ENCODE measurements at places on chromosomes 16 and 17.

DNA sequence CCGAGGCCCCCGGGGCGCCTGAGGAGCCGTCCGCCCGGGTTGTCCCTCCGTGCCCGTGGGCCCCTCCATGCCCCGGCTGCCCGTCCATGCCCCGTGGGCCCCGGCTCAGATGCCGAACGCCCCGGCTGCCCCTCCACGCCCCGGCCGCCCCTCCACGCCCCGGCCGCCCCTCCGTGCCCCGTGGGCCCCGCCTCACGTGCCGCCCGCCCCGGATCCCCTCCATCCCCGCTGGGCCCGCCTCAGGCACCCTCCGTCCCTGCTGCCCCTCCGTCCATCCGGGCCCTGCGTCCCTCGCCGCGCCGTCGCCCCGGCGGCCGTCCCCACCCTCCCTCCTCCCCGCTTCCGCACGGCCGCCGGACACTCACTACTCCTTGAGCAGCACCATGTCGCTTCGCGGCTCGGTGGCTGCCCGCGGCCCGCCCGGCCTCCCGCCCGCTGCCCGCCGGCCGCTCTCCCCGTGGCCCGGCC lies 382 bp downstream of the PITPNA start:
- DNase-seq: no peak

DNA sequence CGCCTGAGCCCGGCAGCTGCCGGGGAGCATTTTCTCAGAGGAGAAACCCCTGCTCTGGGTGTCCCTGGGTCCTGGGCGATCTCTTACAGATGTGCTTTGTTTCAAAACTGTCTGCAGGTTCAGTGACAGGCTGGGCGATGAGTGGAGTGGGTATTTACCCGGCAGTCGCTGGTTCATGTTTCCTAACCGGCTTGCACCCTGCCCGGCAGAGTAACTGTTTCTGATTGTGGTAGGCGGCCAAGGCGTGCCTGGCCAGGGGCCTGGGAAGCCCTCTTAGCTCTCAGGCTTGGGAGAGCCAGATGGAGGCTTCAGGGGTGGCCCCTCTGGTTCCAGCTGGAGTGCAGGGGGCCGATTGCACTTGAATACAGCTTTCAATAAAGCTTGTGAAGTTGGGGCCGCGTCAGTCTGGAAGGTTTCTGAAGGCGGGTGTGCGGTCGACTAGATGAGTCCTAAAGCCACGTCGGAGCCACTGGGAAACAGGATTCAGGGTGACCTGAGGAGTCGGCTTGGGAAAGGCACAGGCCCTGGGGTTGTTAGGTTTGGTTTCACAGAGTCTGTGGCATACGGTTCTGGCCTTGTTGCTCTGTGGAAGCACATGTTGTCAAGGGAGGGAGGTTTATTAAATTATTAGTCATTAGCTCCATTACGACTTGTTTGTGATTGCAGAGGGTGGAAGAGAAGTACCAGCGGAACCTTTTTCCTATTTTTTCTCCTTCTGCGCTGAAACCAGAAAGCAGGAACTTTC lies 1.4 kb downstream of the BAIAP2 start:
- DNase-seq: no peak

GRCh38 chr17:55442953-55443683 lies 21.5 kb upstream of the MMD start:
- DNase-seq: no peak

GRCh38 chr16:56610017-56610608 lies 1.7 kb downstream of the MT2A start:
- no peak for DNase-seq

GRCh38 chr16:6725634-6726331 lies 606.9 kb upstream of the RBFOX1 start:
- DNase-seq: no peak

DNA sequence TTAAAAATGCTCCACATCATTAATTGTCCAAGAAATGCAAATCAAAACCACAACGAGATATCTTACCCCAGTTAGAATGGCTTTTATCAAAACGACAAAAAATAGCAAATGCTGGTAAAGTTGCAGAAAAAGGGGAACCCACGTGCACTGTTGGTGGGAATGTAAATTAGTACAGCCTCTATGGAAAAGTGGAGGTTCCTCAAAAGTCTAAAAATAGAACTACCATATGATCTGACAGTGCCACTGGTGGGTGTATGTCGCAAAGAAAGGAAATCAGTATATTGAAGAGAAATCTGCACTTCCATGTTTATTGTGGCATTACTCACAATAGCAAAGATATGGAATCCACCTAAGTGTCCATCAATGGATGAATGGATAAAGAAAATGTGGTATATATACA lies 38.2 kb upstream of the ZFHX3 start:
- DNase-seq: no peak

DNA sequence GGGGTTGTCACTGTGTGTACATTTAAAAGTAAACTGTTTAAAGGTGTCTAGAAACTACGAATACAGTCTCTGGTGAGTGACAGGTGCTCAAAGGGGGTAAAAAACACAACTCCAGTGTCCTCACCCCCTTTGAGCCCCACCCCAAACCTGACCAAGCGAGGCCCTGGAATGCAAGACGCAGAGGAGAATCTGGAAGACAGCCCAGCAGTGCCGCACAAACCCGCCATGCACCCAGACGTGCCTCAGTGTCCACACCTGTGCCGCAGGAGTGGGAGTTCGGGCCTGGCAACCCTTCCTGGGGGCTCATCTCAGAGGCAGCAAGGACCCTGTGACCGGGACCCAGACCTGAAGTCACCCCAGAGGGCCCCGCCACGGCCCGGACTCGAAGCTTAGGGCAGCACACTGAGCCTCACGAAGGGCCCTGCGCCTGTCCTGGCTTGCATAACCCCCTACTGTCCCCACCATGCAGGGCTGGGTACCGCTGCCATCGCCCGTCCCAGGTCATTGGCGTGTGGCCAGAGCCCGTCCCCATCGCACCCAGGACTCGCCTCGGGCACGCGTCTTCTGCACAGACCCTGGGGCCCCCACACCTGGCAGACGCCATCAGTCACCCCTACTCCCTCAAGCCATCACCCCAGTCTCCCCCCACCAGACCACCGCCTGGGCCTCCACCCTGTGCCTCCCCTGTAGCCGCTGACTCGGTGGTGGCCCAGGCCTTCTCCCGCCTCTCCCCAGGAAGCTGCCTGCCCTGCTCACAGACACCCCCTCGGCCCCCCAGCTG lies 33.0 kb upstream of the ZC3H18 start:
- DNase-seq: no peak

DNA sequence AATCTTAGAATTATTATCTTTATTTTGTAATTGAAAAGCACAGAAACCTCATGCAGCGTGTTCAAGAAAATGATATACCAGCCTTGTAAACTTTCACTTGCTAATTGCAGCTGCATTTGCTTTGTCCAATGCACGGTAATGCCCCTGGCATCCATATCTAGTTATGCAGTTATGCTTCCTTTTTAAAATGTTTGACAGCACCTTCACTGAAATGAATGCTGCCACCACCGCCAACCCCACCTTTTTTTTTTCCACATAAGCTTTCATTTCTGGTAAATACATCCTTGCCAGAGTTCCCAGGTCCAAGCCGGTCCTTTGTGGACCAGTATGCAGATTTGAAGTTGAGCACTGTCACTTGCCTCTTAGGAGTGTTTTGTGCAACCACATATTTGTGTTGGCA lies 338.8 kb downstream of the WWOX start:
- no peak for DNase-seq

DNA sequence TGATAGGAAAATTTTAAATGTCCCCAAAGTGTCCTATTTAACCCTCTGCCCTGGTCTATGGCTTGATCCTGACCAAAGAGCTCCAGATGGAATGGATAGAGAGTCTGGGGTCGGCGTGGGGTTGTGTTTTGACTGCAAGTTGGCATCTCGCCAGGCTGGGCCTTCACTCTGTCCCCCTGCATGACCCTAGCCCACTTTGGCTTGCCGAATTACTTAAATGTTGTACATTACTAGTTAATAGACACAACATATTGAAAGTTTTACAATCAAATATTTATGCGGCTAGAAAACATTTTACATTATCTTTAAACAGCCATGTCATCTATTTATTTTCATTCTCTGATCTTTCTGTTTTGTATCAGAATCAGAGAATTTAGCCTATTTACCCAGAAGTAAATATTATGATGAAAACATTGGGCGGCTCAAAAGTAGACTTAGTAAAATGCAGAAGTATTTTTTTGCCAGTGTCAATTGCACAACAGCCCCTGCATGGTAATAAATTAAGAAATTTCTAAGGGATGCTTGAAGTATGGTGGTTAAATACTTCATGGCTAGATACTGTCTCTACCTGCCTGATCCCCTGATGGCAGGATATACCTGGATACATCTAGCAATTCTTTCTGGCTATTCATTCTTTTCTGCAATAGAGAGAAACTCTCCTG lies 18.8 kb upstream of the MYOCD start:
- DNase-seq: no peak

GRCh38 chr16:67294938-67295361 lies 15.6 kb downstream of the PLEKHG4 start:
- DNase-seq: no peak

GRCh38 chr17:35972535-35972934 lies 8.8 kb downstream of the CCL16 start:
- no peak for DNase-seq

- DNase-seq: no peak
These were observed 71.7 kb downstream of the CDC27 start for GRCh38 chr17:47117386-47117785.

GRCh38 chr16:46961373-46962353 lies 11.8 kb downstream of the DNAJA2 start:
- DNase-seq: no peak

GRCh38 chr17:46741122-46741730 lies 77.3 kb downstream of the WNT3 start:
- no peak for DNase-seq

DNA sequence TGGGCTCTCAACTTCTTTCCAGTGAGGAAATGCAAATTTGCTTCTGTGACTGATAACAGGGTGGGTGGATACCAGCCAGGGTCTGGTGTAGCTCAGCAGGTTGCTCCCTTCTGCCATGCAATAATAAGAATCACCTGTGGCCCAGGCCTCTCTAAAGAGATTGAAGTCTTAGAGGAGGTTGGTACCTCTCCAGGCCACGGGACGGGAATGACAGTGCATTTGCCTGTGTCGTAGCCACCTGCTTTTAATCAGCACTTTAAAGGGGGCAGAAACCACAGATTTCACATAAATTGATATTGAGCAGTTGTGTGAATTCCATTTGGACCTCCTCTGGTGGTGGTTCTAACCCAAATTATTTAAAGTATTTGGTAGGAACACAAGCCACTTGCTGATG lies 246.9 kb downstream of the PRKCA start:
- DNase-seq: no peak

- DNase-seq: no peak
These were observed 38.5 kb upstream of the SLC47A1 start for GRCh38 chr17:19494961-19495806.

DNA sequence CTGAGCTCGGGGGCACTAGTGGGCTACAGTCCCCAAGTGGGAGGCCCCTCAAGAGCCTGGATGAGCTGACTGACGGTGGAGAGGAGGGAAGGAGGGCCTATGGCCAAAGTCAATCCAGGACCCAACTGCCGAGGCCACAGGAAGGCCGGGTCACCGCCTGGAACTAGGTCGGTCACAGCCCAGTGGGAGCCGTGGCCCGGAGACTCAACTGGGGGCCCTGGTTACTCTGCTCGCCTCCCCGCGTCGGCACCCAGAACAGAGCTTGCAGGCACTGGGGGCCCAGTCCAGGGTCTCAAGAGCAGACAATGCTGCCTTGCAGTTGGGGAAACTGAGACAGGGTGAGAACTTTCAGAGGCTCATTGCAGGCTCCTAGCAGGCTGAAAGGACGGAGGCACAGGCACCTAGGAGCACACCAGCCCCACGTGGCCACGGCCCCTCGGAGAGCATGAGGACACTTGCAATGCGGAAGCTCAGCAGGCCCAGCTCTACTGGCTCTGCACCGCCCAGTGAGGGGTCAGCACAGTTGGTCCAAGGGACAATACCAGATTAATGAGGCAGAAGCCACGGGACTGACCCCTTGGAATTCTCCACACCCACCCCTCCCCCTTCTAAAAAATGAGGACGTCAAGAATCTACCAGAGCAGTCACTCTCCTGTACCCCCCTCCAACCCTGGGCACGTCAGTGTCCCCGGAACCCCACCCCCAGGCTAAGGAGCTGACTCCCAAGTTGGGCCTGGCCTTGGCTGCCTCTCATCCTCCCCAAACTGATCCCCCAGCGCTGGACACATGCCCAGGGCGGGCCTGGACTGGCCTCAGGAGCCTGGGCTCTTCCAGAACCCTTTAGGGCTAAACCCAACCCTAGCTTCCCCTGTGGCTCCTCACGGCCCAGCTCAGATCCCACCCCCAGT lies 2.2 kb downstream of the HS3ST6 start:
- DNase-seq: no peak

DNA sequence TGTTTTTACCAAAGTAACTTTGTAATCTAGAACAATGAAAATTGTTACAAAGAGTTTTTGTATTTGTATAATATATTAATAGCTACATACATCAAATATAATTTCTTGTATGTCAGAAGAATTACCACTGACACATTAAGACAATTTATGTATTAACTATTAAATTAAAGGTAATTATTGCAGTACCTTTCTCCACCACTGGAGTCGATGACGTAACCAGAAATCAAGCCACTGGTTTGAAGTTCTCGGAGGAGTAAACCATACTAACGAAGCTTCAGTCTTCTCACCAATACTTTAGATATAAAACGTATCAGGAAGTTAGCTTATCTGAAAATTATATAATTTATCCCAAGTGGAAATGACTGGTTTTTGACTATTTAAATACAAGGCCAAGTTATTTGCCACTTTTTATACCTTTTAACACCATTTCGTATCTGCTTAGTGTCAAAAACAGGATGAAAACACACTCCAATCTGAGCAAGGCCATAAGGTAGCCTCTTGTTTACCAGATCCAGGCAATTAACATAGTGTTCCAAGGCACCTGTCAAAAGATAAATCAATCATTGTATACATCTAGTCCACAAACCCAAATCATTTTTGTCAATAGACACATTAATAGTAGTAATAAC lies 4.3 kb downstream of the POLG2 start:
- DNase-seq: no peak

DNA sequence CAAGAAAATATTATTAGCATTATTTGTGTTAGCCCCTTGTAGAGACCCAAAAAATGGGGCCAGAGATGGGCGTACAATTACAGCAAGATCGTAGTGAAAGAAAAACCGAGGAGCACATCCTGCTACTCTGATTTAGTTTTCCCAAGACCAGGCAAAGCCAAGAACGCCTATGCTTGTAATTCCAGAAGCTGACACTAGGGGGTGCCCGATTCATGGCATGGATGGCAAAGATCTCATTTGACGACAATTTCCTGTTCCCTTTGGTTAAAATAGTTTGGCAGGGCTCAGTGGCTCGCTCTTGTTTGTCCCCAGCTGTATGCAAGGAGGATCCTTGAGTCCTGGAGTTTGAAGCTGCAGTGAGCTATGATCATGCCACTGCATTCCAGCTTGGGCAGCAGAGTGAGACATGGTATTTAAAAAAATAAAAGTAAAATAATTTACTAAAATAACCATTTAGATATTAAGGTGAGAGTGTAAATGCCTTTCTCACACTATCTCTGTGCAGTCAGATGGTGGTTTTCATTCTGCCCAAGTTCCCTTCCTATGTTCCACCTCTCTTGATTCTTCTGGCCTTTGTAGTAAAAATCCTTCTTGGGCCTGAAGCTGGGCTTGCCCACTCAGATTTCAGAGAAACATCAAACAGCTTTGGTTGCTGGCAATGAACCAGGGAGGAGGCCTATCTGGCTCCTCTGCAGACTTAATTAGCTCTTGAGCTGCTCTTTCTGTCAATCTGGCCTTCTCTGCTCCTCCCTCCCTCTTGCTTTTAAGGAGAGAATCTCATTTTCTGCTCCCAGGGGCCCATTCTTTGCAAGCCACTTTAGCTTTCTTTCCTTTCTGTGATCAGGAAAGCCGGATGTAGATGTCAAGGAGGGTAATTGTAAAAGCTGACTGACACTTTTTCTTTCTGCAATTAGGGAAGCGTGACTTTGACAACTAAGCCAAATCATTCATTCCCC lies 31.2 kb downstream of the TMEM238L start:
- DNase-seq: no peak

- no peak for DNase-seq
These were observed 122.4 kb downstream of the LAT start for GRCh38 chr16:29107299-29107698.

Data from esophagus squamous epithelium (tissue), 5 donors.